Fibroblast of skin of scalp (primary cell): ENCODE measurements at places on chromosomes 3 and 15.

DNA sequence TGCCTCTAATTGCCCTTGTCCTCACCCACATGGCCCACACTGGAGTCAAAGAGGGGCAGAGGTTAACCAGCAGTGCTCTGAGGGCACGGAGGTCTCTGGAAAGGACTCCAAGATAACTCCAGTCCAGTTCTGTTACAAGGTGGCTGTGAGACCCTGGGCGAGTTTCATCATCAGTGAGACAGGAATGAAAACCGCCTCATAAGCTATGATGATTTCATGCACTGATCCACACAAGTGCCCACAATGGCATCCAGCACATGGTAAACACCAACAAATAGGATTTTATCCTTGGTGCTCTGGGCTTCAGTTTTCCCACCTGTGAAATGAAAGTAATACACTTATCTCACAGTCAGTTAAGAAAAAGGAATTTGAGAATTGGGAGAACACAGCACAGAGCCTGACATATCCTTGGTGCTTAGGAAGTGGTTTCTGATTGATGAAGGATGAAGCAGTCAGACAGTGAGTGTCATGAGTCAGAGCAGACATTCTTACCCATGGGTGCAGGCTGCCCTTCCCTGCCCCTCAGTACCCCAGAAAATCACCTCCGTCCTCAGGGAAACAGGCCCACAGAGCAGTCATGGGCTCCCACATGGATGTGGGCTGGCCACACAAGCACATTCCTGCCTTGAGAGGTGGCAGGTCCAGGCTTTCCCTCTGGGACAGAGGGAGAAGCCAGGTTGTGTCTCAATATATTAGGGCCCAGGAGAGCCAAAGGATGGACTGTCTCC, 48.4 kb downstream of the DAPK2 start:
- no peak for DNase-seq

- DNase-seq, result no peak
Measured at GRCh38 chr3:36455406-36455805, 75.1 kb downstream of the STAC start.

DNA sequence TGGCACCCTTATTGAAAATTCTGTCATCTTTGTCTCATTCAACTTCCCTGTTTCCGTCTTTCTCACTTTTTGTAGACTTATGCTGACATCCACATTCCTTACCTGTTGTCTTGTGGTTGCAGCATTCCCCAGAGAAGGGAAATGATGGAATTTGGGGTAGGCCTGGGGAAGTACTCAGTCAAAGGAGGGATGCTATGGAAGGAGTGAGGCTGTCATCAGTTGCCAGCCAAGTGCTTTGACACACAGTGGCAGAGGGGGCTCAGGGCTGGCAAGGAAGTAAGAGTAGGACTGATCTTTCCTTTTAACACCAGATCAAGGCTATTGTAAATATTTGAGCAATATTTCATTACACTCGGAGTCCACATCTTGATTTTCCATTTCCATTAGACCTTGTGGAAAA, 64.4 kb downstream of the RPLP1 start:
- no peak for DNase-seq

DNA sequence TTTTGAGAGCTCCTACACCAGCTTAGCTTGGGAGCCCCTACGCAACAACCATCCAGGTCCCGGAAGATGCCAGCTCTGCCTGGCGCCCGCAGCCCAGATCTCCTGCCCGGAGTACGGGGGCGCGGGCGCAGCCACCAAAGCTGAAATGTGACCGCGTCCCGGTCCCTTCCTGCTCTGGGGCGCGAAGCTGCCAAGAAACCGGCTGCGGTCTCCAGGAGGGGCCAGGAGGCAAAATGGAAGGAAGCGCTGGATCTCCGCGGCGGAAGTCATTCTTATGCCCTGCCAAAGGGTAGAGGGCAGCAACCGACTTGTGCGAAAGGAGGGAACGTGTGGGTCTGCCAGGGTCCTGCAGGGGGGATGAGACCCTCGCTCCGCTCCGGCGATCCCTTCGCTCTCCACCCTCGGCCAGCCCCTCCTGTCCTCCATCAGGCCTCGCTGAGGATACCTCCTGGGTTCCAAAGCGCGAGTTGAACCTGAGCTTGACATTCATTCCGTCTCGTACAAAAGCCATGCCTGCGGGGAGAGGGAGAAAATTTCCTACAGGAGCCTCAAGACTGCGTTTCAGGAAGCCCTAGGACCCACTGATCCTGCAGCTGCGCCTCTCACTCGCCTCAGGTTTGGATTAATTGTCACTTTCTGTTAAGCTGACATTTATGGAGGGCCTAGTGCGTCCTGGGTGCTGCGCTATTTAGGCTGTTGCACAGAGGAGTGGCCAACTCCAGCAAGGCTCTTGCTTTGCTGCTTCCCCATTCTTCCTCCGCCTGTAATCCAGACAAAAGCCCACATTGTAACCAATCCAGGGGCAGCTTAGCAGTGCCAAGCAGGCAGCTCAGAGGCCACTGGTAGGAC, 98.3 kb upstream of the VGLL3 start:
- peak; percentile 89 for DNase-seq

GRCh38 chr3:32471246-32471645, 31.4 kb downstream of the CMTM6 start:
- DNase-seq, result no peak

DNA sequence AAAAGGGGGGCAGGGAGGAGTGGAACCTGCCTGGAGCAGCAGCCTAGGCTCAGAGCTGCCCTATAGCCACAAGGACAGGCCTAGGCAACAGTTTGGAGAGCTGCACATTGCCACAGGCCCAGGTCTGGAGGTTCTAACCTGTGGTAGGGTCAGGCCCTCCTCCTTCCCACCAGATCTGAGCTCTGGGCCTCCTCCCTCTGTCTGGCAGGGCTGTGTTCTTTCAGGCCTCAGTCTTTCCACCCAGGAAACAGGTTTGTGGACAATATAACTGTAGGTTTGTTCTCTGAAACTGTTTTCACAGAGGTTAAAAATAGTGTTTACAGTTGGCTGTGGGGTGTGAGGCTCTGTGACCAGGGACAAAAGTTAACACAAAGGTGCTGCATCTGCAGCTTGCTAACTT, 9.0 kb upstream of the CAMKV start:
- no peak for DNase-seq

DNA sequence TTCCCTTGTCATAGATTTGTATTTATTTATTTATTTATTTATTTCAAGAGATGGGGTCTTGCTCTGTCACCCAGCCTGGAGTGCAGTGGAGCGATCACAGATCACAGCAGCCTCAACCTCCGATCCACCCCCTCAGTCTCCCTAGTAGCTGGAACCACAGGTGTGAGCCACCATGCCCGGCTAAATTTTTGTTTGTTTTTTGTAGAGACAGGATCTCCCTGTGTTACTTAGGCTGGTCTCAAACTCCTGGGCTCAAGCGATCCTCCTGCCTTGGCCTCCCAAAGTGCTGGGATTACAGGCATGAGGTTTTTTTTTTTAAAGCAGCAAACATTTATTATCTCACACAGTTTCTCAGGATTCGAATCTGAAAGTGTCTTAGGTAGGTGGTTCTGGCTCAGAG, 2.5 kb downstream of the TTBK2 start:
- no peak for DNase-seq

- no peak for DNase-seq
Measured at GRCh38 chr3:133457465-133458067, 57.7 kb downstream of the BFSP2 start.

DNA sequence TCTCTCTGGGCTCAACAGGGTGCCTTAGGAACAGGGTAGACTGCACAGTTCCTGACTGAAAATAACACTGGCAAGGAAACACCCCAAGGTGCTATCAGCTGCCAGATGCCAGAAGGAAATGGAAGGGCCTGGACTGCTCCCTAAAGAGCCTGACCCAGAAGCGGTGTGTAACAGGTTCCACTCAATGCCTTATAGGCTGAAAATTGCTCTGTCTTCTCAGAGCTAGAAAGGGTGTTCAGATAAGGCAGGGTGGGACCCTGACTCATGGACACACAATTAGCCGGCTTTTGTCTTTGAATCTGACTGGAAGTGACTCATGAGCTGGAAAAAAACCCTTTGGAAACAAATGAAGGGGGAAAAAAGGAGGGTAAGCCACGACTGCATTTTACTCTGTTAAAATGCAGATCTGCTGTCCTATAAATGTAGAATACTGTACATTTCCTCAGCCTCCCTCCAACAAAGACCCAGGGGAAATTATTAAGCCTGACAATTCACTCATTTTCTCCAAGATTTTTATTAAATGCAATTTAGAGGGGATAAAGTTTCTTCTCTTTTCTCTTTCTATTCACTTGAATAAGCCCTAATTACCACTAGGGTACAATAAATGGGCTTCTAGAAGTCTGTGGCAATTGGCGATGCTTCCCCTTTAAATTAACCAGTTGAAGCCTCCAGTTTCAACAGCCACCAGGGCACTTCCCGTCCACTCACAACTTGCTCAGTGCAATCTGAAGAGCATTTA, 160.2 kb upstream of the TBL1XR1 start:
- peak; percentile 78 for DNase-seq

GRCh38 chr3:64808061-64808460, 120.3 kb upstream of the ADAMTS9 start:
- no peak for DNase-seq

DNA sequence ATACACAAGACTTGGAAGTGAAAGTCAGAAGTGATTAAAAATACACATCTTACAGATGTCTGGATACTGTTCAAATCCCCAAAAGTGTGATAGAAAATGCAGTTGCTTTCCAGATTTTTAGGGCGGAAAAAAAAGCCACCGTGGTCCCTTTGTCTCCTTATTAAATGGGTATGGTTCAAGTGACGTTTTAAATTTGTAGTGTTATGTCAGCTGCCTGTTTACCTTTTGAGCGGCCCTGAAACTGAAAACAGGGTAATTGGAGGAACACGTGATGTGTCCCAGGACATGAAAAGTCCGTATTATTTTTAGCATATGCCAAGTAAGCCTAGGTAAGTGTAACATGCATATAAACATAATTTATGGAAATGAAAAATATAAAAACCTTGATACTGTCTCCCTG, 109.0 kb upstream of the PDZRN3 start:
- no peak for DNase-seq

DNA sequence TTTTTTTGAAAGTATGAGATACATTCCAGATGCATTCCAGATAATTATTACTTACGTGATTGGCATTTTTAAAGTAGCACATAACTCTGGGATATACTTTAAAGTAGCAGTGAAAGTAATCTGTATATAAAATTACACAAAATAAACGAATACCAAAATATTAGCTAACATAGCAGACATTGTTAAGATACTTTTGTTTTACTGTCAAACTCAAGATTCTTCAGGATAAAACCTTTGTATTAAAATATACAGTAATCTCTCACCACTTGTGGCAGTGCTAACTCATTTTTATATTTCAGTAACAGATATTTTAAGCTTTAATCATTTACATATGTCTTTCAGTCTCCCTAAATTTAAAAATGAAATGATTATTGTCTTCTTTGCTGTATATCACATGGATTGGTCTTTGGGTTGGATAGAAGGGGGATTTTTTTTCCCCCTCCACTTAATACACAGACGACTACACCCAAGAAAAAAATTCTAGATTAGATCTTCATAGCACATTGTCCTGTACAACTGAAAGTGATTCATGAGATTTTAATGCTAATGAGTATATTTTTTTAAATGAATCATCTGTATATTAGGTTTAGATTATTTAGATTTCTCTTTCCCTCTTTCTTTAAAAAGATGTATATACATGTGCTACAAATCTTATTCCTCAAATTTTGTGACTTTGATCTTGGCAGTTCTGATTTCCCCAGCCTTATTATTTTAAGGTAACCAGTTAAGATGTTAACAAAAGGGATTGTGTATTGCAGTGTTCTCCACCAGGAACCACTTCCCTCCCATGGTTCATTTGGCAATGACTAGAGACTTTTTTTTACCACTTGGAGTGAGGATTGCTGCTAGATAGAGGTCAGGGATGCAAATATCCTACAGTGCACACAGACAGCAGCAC, 24.5 kb upstream of the EBLN2 start:
- DNase-seq, result peak; percentile 46

- DNase-seq, result no peak
Measured at GRCh38 chr3:31008994-31009393, 114.5 kb upstream of the GADL1 start.

DNA sequence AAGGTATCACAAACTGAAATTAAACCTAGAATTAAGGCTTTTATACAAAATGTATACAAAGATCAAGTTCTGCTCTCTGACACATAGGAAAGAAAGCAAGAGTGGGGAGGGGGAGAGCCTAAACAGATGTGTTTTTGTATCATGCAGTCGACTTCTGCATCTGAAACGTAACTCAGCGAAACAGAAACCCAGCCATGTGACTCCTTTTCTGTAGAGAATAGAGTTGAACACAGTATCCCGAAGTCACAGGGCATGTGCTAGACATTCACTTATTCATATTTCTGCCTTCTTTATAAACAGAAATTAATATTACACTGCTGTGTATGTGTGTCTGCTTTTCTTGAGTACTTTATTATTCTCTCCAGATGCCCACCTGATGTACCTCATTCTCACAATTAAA, 121.0 kb downstream of the PDZRN3 start:
- peak; percentile 37 for DNase-seq

DNA sequence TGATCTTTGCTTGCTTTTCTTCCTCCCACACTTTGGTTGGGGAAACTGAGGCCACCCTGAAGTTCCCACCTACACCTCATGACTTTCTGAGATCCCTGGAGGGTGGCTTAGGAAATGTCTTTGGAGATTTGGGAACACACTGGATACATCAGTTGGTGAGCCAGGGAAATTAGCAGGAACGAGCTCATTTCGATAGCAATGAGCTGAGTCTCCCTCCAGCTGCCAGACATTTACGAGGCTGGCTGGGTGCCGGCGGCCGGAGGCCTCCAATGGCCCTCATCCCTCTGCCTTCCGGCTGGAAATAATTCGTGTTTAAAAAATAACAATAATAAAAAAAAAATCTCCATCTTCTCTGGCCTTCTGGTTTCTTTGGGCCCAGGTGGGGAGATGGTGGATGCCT, 38.8 kb downstream of the SMAD6 start:
- no peak for DNase-seq

DNA sequence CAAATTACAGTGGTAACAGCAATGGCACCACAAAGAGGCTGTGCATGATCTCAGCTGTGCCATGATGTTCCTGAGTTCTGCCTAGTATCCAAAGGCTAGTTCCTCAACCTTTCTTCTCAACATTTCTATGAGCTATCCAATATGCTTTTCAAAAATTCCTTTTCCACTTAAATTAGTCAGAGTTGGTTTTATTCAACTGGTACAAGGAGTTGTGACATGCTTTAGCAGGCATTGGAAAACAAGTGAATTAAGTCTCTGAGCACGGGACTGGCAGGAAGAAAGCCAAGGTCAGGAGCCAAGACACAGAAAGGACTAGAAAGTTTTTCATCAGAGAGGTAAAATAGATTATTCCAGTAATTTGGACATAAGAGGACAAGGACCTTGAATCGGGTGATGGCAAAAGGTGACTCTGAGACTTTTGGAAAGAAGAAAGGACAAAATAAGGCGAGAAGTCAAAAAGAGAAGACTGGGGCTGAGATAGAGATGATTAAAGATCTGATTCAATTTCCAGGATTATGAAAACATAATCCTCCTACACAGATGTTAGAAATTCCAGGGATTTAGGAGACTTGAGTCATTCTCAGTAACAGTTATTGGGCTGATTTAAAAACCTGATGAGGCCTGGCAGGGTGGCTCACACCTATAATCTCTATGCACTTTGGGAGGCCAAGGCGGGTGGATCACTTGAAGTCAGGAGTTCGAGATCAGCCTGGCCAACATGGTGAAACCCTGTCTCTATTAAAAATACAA, 36.1 kb downstream of the PBRM1 start:
- peak; percentile 55 for DNase-seq

- DNase-seq, result no peak
Measured at GRCh38 chr3:161347726-161348125, 23.6 kb downstream of the SPTSSB start.
